ENCODE measurements at places on chromosomes 13 and 19.

- DNase-seq = no peak
These were observed 612.5 kb upstream of the PRR20A start for GRCh38 chr13:56528040-56528790.

DNA sequence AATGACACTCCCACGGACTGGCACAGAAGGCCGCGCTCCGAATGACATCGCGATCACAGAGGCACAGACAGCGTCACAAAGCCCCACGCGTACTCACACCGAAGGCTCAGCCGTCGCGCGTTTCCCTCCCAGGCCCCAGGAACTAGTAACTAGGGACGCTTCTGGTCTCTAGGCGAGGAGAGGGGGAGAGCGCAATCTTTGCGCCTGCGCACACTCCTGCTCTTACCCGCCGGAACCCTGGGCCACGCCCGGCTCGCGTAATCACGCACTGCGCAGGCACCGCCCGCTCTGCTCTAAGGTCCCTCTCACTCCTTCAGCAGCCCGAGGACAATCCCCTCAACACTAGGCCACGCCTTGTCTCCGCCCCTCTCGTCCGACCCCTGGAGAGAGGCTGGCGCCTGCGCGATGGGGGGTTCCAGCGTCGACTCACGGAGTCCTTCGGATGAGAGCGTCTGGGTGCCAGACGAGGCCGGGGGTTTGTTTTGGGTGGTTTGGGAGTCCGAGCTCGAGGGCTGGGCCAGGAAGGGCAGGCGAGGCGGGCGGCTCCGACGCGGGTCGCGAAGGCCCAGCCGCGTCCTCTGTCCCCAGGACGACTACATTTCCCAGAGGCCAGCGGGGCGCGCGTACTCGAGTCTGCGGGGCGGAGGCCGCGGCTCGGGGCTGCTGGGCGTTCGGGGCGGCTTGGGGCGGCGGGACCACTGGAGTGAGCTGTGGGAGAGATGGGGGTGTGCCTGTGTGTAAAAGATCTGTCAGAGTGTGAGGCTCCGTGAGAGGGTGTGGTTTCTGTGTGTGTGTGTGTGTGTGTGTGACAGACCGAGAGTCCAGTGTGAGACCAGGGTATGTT, at the start of gene ZNF471:
Gene ZNF471 (plus strand): TSS at position 410 of the 844 bp plus-strand sequence. CDS start 3,717 bp downstream, outside the sequence.
- DNase-seq = peak; percentile 65

- DNase-seq = no peak
These were observed 28.3 kb downstream of the CYP2B6 start for GRCh38 chr19:41019346-41019745.

DNA sequence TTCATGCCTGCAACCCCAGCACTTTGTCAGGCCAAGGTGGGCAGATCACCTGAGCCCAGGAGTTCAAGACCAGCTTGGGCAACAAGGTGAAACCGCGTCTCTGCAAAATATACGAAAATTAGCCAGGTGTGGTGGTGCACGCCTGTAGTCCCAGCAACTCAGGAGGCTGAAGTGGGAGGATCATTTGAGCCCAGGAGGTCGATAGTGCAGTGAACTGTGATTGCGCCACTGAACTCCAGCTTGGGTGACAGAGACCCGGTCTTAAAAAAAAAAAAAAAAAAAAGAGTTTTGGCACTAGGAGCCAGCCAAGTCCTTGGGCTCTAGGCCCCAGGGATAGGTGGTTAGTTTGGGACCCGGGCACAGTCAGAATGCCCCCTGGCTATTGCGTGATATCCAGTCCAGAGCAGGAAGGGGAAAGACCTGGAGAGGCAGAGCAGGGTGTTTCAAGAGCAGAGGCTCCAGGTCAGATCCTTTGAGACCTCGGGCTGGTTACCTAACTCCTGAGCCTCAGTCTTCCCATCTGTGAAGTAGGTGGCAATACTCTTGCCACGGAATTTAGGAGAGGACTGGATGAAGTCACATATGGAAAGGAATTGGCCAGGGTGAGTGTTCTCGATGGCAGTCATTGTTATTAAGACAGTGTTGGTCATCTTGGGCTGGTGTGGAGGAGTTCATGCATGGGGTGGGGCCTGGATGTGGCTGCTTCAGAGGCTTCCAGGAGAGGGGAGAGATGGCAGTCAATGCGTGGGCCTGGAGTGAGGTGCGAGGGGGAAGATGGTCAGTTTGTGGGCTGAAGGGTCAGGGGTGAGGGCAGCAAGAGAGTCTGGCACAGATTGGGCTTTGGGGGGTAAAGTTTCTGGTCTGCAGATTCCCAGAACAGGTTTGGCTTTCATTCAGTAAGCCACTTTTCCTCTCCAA, 2.8 kb downstream of the PPP1R37 start:
- DNase-seq = no peak

GRCh38 chr13:28753208-28753892, 34.6 kb upstream of the SLC46A3 start:
- DNase-seq = peak; percentile 24

GRCh38 chr13:85974608-85975366, 175.6 kb upstream of the SLITRK6 start:
- no peak for DNase-seq

GRCh38 chr19:13208672-13209483, 58.7 kb downstream of the IER2 start:
- DNase-seq = no peak

DNA sequence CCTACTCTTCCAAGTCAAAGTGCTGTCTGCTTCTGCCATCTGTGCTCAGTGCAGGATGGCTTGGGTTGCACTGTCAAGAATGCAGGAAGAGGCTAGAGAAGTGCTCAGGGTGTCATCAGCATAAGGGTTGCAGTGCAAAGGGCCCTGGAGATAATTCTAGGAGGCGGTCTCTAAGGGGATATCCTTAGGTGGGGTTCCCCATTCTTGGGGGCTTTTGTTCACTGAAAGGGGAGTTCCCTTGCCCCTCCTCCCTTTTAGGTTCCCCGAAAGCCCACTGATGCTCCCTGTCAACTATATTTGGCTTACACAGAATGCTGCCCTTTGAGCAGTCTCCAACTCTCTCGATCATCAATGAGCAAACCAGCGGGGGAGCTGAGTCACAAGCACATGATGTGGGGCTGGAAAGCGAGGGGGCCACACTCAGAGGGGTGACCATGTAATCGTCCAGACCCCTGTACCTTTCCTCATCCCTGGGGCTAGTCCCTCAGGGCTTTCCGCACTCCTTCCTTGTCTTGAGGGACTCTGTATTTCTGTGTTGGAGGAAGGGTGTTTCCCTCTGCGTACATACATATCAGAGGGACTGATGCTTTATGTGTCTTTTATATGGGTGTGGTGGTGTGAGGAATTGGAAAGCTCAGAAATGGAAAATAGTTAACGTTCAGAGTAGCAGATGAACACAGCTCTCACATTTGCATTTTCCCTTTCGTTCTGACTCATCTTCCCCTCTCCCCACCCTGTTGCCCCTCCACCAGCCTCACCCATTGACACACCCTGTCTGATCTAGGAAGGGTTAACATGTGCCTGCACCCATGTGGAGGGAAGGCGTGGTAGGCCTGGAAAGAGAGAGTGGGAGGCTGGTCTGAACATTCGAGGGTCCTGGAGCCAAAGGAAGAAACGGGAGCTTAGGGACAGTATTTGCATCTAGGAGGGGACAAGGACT, 6.7 kb downstream of the ZBTB32 start:
- no peak for DNase-seq

DNA sequence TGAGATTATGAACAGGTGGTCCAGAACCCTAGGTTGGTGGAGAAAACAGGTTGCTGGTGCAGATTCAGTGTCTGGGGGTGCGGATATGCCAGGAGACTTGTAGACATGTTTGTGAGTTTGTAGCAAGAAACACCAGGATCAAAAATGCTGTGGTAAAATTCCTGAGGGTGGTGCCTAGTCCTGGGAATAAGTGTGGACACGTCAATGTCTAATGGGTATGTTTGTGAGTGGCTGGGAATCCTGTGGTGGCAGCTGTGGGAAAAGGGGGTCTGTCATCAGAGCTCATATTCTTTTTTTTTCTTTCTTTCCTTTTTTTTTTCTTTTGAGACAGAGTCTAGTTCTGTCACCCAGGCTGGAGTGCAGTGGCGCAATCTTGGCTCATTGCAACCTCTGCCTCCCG, 7.2 kb downstream of the ZNF708 start:
- no peak for DNase-seq

DNA sequence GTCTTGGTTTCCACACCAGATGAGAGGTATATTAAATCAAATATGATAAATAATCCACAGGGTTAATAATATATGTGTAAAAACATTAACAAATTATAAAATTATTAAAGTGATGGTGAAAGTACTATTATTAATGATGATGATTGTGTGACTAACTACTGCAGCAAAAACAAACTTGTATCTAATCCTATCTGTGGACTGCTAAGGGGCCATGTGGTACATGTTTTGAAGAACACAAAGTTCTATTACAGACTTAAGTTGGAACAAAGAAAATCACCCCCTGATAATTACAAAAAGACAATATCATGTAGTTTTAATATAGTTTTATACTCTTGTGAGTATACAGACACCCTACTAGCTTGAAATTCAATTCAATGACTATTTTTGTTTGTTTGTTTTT, 504.2 kb upstream of the NBEA start:
- DNase-seq = no peak

DNA sequence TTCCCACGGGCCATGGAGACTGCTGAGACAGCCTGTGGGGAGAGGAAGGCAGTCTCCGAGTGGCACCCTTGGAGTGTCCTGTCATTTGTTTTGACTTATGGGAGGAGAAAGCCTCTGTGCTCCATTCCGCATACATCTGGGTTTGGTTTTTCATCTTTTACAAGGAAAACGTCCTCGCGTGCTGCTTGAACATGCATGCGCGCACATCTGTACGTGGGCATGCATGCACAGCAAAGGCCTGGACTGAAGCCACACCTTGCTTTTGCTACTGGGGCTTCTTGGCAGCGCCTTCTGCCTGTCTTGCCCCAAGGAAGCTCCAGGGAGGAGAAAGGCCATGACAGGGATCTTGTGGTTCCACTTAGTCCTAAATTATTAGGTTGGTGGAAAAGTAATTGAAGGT, 44.0 kb downstream of the SUGP2 start:
- no peak for DNase-seq

GRCh38 chr19:3292958-3293529, 68.6 kb downstream of the CELF5 start:
- no peak for DNase-seq

DNA sequence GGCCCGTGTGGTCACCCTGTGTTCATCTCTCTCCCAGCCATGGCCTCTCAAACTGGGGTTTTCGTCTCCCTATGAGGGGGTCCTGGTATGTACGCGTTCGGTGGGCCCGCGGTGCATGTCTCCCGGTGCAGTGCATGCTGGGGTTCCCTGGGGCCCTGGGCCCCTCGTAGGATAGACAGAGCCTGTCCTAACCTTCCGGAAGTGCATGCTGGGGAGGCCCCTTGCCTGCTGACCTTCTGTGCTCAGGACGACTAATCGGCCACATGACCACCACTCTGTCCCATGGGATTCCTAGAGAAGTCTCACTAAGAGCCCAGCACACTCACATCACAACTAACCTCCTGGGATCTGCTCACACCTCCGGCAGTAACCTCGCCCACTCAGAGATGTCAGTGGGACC, 4.9 kb upstream of the USE1 start:
- DNase-seq = no peak

DNA sequence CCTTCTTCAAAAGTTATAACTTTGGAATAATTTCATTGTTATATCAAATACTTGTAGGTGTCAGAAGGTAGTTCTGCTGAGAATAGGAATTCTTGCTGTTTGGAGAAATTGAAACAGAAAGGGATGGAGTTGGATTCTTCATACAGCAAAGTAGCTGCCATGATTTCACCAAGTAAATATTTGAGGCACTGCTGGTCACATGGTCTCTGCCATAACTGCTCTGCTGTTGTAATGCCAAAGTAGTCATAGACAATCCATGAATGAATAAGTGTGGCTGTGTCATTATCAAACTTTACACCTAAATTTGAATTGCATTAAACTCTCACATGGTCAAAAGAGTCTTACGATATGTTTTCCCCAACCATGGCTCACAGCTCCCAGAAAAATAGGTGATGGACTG, 308.6 kb downstream of the GPC6 start:
- DNase-seq = no peak

DNA sequence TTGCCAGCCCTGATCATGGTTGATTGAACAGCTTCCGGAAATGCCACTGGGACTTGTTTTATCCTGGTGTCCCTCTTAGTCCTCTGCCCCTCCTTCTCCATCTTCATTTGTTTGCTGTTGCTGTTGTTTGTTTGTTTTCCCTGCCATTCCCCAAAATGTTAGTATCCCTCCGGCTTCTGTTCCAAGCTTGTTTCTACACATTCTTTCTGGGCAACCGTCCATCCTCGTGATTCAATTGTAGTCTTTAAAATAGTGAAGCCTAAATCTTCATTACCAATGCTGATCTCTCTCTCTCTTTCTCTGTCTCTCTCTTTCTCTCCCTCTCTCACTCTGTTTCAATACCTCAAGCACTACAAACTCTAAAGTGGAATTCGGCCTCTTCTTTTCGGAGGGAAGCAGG, 649.3 kb upstream of the ARGLU1 start:
- DNase-seq = no peak

DNA sequence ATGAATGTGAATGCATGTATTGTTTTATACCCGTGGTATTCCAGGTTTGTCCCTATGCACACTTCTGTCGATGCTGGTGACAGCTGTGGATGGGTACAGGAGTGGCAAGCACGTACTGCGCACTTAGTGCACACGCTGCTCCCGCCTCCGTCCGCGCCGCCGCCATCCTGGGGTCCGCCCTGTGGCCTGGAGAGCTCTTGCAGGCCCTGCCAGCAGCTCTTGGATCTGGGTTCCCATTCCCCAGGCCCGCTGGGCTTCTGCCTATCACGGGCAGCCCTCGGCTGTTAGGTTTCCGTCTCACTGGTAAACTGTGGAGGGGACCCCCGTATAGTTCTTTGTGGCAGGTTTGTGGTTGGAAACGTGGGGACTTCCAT, 4.0 kb downstream of the GNA11 start:
- no peak for DNase-seq

- DNase-seq = peak; percentile 43
These were observed 1.9 kb upstream of the FOXO1 start for GRCh38 chr13:40668335-40668734.

- DNase-seq = no peak
These were observed 390.4 kb downstream of the KLF5 start for GRCh38 chr13:73449252-73449651.

GRCh38 chr13:109293166-109293565, 493.2 kb downstream of the IRS2 start:
- no peak for DNase-seq

DNA sequence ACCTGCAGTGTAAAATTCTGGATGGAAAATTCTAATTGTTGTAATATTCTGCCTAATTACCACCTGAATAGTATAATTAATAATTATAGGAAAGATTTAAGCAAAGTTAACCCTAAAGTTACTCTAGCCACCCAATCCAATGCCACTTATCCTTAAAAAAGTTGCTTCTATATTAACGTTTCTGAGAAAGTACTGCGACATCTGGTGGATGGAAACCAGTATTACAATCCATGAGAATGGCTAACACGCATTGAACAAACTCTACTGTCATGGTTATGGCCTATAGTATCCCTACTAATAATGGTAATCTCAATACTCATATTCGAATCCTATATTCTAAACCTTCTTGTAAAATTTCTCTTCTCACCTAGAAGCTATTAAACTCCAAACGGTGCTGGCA, 1551.8 kb downstream of the SLITRK1 start:
- peak; percentile 32 for DNase-seq
